GM03348 (cell line): ENCODE measurements at places on chromosomes 12 and 14.

- DNase-seq, result no peak
Measured at GRCh38 chr14:98984719-98985041, 287.3 kb downstream of the BCL11B start.

GRCh38 chr14:103734081-103734888 lies 18.7 kb downstream of the ZFYVE21 start:
- DNase-seq, result no peak

DNA sequence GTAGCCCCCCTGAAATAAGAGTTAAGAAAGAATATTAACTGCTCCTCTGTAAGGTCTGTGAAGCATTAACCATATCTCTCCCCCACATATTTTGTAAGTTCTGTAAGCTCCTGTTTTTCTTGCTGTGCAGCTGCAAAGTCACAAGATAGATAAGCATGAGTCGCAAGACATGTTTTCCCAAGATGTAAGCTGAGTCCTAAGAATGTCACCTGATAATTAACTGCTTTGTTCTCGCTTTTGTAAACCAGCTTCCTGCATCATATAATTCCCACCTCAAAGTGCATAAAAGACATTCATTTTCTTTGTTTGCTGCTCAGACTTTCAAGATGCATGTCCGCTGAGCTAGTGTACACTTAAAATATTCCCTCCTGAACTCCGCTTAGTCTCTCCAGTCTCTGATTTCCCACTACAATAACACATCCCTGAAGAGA lies 27.0 kb upstream of the PHC1 start:
- no peak for DNase-seq

- DNase-seq, result no peak
Measured at GRCh38 chr14:73744175-73744867, 30.1 kb upstream of the PNMA1 start.

DNA sequence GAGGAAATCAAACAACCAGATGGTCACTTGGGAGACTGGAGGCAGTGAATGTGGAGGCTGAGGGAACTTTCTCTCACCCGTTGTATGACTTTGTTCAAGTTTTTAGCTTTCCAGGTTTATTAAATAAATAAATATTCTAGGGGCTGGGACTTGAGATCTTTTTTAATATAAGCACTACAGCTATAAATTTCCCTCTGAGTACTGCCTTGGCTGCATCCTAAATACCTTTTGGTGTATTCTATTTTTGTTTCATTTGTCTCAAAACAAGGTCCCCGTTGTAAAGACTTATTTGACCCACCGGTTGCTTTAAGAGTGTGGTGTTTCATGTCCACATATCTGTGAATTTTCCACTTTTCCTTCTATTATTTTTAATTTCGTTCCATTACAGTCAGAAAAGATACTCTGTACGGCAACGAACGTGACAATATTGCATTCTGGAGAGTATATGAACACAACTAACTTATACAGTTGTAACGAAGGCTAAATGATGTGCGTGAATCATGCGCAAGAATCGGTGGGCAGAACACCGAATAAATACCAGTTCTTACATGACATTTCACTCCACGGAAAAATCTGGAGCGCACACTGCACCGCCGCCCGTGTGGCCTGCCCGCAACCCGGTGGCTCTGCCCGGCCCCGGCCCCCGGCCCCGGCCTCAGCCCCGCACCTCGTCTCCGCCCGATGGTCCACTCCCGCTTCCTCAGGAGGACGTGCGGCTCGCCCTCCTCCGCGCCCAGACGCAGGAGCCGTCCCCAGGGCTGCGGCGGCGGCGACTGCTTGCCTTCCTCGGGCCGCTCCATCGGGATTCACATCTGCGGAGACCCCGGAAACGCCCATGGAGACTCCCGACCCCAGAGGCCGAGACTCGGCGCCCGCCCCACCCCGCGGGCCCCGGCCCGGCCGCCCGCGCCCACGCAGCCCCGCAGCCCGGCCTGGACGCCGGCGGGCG lies 602 bp downstream of the CHFR start:
- DNase-seq, result no peak

DNA sequence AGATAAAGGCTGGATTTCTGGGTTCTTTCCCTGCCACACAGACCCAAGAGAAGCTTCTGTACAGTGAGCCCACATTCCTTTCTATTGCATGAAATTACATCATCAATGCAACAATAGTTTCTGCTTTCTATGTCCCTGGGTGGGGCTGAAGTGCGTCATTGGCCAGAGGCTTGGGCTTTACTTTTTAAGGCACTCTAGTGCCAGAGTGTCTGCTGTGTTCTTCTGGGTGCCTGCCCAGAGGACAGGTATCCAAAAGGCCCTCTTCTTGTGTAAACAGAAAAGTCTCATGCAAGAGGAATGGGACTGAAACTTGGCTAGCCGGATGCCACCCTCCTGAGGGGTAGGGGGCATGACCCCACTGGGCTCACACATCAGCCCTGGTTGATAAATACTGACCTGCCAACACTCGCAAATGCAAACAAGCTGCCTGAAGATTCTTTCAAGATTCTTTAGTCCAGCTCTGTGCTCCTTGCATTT lies 5.9 kb downstream of the KRT86 start:
- DNase-seq, result peak; percentile 87

- DNase-seq, result no peak
Measured at GRCh38 chr14:28777471-28778137, 11.0 kb downstream of the FOXG1 start.

DNA sequence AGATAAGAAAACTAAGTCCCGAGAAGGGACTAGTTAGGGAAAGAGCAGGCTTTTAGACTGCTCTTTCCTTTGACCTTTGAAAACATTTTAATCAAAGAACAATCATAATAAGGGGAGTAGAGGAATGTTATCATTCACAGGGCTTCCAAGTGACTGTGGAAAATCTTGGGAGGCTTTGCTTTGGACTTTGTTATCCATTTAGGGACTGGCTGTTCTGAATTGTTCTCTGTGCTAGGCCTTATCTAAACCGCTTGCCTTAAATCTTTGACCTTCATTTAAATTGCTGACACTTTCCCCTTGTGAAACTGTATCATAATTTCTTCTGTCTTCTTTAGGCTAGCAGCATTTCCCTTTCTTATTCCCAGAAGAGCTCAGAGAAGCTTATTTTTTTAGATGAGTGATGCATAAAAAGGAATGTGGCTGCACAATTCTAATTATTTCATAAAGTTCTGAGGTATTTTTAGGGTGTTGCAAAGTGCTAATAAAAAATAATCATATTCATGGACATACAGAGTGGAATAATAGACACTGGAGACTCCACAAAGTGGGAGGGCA lies 9.5 kb upstream of the CALM1 start:
- DNase-seq, result no peak

- DNase-seq, result peak; percentile 30
Measured at GRCh38 chr12:100718187-100718586, 76.4 kb upstream of the ANO4 start.

- no peak for DNase-seq
Measured at GRCh38 chr14:79564371-79564770, 646.9 kb downstream of the DIO2 start.

GRCh38 chr12:49388682-49389386 lies 21.6 kb downstream of the SPATS2 start:
- DNase-seq, result no peak

- no peak for DNase-seq
Measured at GRCh38 chr12:130987151-130987931, 33.6 kb downstream of the ADGRD1 start.

DNA sequence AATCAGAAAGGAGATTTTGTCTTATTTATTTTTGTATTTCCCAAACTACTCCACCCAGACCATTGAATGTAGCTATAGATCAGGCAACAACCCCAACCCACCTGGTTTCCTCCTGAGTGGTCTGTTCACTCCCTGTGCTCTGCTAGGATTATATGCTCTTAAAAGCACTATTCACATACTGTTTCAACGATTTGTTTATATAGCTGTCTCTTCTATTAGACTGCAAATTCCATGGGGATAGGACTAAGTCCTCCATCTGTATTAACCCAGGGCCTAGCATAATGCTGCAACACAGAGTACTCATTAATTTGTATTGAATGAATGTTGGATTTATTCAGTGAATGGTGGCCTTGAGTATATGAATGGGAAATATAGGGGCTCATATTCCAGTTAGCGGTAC lies 307.6 kb downstream of the RAD51B start:
- no peak for DNase-seq

- DNase-seq, result no peak
Measured at GRCh38 chr14:21025371-21026273, 761 bp upstream of the NDRG2 start.
